Fibroblast of lung (primary cell): ENCODE measurements at places on chromosomes 6 and 20.

GRCh38 chr20:59032713-59033059, 551 bp upstream of the ATP5F1E start:
- DNase-seq = no peak

DNA sequence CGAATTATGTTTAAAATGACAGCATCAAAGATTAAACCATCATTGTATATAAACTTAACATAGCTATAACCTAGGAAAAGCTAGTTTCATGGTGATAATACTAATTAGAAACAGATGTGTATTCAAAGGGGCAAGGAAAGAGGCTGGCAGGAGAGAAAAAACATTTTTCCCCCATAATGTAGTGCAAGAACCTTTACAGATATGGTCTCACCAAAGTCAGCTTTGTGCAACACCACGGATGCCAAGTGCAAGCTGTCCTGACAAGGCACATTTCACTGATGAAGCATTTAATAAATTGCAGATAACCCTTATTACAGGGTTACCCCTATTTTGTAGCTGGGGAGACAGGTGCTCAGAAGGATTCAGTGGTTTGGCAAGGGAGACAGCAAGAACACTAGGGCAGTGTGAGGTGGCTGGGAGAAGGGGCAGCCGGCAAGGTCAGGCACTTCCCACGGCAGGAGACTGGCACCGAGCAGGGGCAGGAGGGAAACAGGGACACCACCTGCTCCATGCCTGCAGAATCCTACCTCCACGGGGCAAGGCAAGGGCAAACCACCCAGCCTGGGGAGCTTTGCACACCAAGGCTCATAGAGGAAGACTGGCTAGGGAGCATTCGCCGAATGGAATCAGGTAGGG, 6.5 kb downstream of the RPS6KA2 start:
- peak; percentile 38 for DNase-seq

DNA sequence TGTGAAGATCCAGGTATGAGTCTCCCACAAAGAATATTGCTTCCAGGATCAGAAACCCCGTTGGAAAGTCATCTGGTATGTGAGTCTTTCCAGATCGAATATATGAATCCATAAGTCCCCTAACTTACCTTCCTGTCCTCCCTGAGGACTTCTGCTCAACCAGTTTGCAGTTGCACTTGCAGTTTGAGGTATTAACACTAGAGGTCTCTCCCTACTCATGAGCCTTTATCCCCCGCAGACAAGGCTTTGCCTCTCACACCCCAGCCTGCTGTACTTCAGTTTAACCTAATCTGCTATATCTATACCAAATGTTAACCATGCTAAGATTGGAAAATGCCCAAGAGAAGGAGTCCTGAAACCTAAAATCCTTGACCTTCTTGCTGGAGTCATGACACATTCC, 135.3 kb upstream of the DEFB112 start:
- peak; percentile 2 for DNase-seq

DNA sequence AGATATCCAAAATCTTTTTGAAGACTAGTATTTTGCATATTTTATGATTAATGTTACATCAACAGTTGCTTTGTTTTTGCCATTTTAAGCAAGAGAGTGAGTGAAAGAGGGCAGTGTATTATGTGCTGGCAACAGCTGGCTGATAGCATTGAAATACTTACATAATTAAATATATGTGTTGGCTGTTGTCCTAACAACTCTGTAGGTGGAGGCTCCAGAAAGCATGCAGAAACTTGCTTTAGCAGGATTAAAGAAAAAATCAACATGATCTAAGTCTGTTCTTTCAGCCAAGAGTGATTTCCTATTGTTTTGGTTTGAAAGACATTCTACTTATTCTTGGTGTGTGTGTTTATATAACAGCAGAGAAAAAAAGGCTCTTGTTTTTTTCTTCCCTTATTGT, 127.5 kb downstream of the CDKAL1 start:
- DNase-seq = peak; percentile 70

GRCh38 chr6:43697421-43697820, 9.8 kb upstream of the MRPS18A start:
- no peak for DNase-seq

GRCh38 chr6:217048-217659, 75.1 kb upstream of the DUSP22 start:
- no peak for DNase-seq

- DNase-seq = no peak
These were observed 27.6 kb downstream of the KIF25 start for GRCh38 chr6:168024951-168025510.

DNA sequence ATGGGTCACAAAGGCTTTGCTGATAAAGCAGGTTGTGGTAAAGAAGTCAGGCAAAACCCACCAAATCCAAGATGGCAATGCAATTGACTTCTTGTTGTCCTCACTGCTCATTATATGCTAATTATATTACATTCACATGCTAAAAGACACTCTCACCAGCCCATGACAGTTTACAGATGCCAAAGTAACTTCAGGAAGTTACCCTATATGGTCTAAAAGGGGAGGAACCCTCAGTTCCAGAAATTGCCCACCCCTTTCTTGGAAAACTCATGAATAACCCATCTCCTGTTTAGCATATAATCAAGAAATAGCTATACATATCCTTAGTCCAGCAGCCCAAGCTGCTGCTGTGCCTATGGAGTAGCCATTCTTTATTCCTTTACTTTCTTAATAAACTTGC, 501.1 kb downstream of the MEI4 start:
- no peak for DNase-seq

DNA sequence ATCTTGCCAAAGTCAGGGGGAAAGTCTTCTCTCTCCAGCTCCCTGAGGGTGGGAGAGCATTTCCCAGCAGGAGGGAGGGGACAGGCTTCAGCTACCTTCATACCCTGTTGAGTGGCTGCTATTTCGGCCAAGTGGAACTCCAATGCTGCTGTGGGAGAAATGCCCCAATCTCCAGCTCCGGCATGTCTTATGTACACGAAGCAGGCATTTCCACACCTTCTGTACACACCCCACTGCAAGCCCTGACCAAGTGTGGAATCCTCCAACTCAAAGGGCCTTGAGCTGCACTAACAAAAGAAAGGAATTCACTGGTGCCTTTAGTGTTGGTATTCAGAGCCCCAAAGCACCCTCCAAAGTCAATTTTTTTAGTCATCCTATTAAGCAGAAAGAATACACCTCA, 313.6 kb upstream of the NT5E start:
- DNase-seq = no peak

GRCh38 chr6:101845621-101846020, 452.1 kb downstream of the GRIK2 start:
- no peak for DNase-seq

DNA sequence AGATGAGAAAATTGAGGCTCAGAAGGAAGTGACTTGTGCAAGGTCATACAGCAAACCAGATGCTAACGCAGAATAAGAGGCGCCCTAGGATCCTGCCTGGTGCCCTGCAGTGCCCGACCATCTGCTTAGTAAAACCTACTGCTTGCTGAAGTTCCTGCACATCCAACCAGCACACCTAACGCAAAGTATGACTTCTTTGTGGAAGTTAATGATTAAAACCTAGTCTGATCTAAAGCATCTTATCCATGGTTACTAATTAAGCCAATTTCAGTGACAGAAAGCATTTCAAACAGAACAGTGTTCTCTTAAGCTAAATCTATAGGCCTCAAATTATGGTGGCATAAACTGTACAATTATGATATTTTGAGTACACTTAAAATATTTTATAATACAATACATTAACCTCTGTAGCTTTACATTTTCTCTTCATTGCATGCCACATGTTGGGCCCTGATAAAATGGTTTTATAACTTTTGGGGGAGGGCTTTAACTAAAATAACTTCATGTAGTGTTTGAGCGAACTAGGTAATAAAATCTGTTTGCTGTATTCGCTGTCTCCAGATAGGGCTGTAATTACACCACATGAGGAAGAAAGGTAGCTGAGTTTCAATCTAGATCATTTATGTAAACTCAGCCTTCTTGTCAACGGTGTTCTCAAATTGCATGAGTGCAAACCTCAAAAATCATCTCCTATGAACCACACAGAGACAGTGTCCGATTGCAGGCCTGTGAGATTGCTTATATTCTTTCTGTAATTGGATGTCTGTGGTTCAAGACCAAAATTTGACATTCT, 37.5 kb upstream of the BEND3 start:
- peak; percentile 51 for DNase-seq

- DNase-seq = no peak
These were observed 192.9 kb downstream of the SYNDIG1 start for GRCh38 chr20:24662322-24662721.

DNA sequence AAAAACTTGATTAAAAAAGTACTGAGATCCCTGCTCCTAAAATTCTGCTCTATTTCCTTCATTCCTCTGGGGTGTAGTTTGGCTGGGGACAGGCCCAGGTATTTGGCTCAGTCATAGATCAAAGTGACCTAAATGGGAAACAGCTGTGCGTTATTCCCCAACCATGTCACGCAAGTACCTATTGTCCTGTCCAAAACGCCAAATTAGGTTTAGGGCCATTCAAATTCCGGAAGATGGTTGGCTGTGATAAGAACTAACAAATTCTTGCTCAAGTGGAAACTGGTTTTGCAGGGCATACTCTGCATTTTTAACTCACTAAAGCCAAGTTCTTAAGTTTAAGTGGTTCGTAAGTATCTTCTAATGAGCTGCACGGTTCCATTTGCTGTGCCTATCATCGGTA, 147.6 kb upstream of the TMEM170B start:
- no peak for DNase-seq

GRCh38 chr6:4582506-4583417, 193.4 kb upstream of the CDYL start:
- DNase-seq = peak; percentile 88

GRCh38 chr6:25649611-25650010, 2.4 kb upstream of the SCGN start:
- DNase-seq = no peak

GRCh38 chr20:56426026-56426425, 14.0 kb downstream of the CASS4 start:
- DNase-seq = no peak

DNA sequence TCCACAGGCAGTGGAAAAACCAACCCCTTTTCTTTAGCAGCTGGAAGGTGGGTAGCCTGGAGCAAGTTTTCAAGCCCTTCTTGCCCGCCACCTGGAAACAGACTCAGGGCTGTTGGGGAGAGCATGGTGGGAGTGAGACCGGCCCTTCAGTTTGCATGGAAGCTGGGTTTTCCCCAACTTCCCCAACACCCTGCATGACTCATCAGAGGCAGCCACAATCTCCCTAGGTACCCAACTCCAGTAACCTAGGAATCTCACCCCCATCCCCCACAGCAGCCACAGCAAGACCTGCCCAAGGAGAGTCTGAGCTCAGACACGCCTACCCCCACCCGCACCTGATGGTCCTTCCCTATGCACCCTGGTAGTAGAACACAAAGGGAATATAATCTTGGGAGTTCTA, 86.3 kb upstream of the IRAK1BP1 start:
- no peak for DNase-seq

DNA sequence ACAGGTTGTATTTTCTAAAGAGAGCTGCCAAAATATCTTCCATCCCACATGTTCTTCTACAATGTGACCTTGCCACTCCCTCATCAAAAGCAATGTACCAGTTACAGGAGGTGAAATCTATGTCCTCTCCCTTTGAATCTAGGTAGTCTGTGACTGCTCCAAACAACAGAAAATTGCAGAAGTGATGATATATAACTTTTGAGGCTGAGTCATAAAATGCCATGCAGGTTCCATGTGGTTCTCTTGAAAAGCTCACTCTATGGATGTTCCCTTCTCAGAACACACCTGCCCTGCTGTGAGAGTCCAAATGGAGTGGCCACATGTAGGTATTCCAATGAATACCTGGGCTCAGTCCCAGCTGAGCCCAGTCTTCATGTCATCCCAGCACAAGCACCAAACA, 16.9 kb upstream of the PHIP start:
- DNase-seq = no peak

GRCh38 chr20:58327211-58327610, 17.7 kb downstream of the RAB22A start:
- DNase-seq = no peak

- no peak for DNase-seq
These were observed 121.4 kb upstream of the CLDN20 start for GRCh38 chr6:155142168-155143028.
